SJSA1 (cell line): ENCODE measurements at places on chromosomes 3 and 15. TPM values are rescaled to one million over a fixed set of nuclear protein-coding genes. Genes with fewer than 3 reads are reported as not detected.

DNA sequence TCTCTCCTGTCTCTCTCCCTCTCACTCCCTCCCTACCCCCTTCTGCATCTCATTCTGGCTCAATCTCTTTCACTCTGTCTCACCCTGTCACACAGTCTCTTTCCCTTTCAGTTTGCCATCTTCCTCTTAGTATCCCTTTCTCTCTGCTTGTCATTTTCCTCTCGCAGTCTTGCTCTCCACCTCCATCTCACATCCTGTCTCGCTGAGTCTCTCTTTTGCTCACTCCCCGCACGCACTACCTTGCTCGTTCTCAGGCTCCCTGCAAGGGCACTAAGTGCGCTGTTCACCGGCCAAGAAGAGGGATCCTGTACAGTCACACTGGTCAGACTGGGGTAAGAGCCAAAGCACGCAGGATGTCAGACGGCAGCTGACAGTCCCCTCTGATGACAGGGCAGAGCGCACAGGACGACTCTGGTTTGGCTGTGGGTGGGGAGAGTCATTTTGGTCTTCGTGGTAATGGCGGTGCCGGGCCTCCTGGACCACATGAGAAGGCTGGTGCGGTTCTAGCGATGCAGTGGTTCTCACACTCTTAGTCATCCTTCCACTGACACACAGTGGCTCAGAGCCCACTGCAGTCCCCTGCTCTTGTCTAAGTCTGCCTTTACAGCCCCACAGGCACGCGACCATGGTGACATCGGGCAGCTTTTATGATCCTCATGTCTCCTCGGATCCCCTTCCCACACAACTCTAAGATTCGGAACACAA lies 356.8 kb downstream of the FOXP1 start:
- DNase-seq = peak; percentile 74

GRCh38 chr15:34348735-34349300 lies 5.7 kb downstream of the NUTM1 start:
- DNase-seq = no peak

- DNase-seq = no peak
Measured at GRCh38 chr15:69225355-69226022, 65.1 kb downstream of the GLCE start.

GRCh38 chr3:145865399-145866018 lies 295.5 kb downstream of the PLOD2 start:
- no peak for DNase-seq

- no peak for DNase-seq
Measured at GRCh38 chr3:49620728-49621127, 53.4 kb upstream of the APEH start.

DNA sequence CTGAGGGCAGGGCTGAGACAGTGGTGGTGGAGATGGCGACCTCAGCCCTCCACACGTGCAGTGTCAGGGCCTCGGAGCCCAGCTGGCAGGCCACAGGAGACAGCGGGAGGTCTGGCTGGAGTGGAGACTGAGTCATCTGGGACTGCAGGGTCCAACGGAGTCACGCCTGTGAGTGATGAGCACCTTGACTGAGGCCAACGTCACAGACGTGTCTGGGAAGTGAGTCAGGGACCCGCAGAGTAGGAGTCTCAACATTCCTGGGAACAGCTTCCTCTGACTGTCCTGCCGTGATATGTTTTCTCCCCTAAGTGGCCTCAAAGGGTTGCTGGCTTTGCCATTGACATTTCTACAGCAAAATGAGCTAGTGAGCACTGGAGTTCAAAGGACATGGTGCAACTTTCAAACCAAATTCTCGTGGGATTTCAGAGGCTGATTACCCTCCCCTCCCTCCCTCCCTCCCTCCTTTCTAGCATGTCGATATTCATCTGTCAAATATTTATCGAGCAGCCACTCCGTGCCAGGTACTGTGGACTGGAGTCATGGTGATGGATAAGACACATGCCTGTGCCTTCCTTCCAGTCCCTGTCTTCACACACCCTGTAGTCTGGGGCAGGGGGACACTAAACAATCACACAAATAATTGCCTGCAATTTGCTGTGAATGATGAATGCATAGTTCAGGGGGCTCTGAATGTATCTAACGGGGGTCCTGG lies 53.3 kb upstream of the AMOTL2 start:
- DNase-seq = peak; percentile 93

- DNase-seq = no peak
Measured at GRCh38 chr15:99568625-99569352, 3.0 kb downstream of the MEF2A start.

GRCh38 chr3:12159227-12159601 lies 502 bp upstream of the TIMP4 start:
- no peak for DNase-seq

GRCh38 chr15:62474771-62475124 lies 309.7 kb upstream of the C2CD4B start:
- no peak for DNase-seq

DNA sequence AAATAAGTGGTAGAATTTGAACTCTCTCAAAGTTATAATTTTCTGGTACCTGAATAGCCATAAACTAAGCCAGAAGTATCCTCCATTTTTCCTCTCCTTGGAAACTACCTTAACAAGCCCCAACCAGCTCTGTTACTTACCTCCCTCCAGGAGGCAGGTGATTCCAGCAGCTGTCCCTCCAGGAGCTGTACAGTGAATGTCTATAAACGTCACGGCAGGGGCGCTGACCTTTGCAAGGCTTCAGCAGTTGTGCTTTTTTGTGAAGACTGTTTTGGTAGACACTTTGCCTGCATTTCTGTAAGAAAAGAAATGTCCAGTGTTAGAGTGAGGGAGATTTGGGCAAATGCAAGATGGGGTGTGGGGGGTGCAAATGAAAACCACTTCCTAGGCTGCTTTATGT lies 67.2 kb downstream of the LEO1 start:
- no peak for DNase-seq

- no peak for DNase-seq
Measured at GRCh38 chr3:177827511-177828207, 630.4 kb upstream of the TBL1XR1 start.

DNA sequence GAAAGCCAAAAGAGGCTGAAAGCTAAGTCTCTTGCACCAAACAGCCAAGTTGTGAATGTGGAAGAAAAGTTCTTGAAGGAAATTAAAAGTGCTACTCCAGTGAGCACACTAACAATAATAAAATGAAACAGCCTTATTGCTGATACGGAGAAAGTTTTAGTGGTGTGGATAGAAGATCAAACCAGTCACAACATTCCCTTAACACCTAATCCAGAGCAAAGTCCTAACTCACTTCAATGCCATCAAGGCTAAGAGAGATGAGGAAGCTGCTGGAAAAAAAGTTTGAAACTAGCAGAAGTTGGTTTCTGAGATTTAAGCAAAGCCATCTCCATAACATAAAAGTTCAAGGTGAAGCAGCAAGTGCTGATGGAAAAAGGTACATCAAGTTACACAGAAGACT lies 288.8 kb upstream of the RARB start:
- no peak for DNase-seq

The ACTC1 gene
- 1.4 and 5.8 TPM in 2 replicates for total RNA-seq

The EPHB3 gene
- total RNA-seq = 2.9 and 4.1 TPM in 2 replicates

The TKT gene
- total RNA-seq = 182 and 278 TPM in 2 replicates

The HRG gene
- total RNA-seq = not detected in 2 replicates

The PTX3 gene
- total RNA-seq = 8.1 and 10.5 TPM in 2 replicates

The HACL1 gene
- total RNA-seq = 7.5 and 14.1 TPM in 2 replicates

The FBLN2 gene
- 7.4 and 8.5 TPM in 2 replicates for total RNA-seq

The B3GNT5 gene
- total RNA-seq = 0.66 and 2.2 TPM in 2 replicates
